ENCODE measurements at places on chromosomes 12 and 14. TPM values are rescaled to one million over a fixed set of nuclear protein-coding genes. Genes with fewer than 3 reads are reported as not detected.

The HSPB8 gene
- 129 TPM for total RNA-seq

The PRR4 gene
- not detected for total RNA-seq

The CRADD gene
- total RNA-seq, result not detected

The SMOC1 gene
- 16.6 TPM for total RNA-seq

The PLEKHD1 gene
- total RNA-seq, result not detected

The FAM90A1 gene
- not detected for total RNA-seq

The FAM161B gene
- 0.53 TPM for total RNA-seq

The SRRM4 gene
- not detected for total RNA-seq

The GALNT4 gene
- total RNA-seq, result 3.3 TPM

The PTPRO gene
- total RNA-seq, result 0.11 TPM

The RND1 gene
- total RNA-seq, result 0.85 TPM

The PRICKLE1 gene
- 1.8 TPM for total RNA-seq

The RAB21 gene
- 6.5 TPM for total RNA-seq

The RNU6-8 gene
- not detected for total RNA-seq

The DHH gene
- 31.5 TPM for total RNA-seq

The EML1 gene
- 28.3 TPM for total RNA-seq

The AMN gene
- 0.32 TPM for total RNA-seq
